Breast epithelium (tissue), 4 donors: ENCODE measurements at places on chromosomes 12 and 14. TPM values are rescaled to one million over a fixed set of nuclear protein-coding genes. Genes with fewer than 3 reads are reported as not detected.

Gene FOXM1
- under 0.01 TPM for total RNA-seq

Gene USP44
- 3.9 TPM for total RNA-seq

Gene FAM90A1
- total RNA-seq = not detected

Gene KCNC2
- total RNA-seq = 1.3 TPM

Gene CCDC198
- total RNA-seq = not detected

Gene OTX2
- not detected for total RNA-seq

Gene KRT80
- not detected for total RNA-seq

Gene LALBA
- total RNA-seq = not detected

Gene LRRIQ1
- 0.16 TPM for total RNA-seq

Gene GYS2
- 0.15 TPM for total RNA-seq

Gene TAS2R13
- total RNA-seq = 5.9 TPM

Gene CISTR
- total RNA-seq = not detected

Gene STAC3
- 1.6 TPM for total RNA-seq

Gene MYG1
- total RNA-seq = 39.1 TPM

Gene TMBIM6
- 620 TPM for total RNA-seq

Gene PTGES3
- 85.0 TPM for total RNA-seq

Gene AJUBA
- 18.7 TPM for total RNA-seq

Gene CIPC
- total RNA-seq = 40.6 TPM

Gene MGST1
- total RNA-seq = 310 TPM

Gene C14orf132
- total RNA-seq = 10.8 TPM

Gene LIN7A
- 12.8 TPM for total RNA-seq
